ENCODE measurements at places on chromosomes 16 and 17.

GRCh38 chr17:416293-417206 lies 63.9 kb upstream of the RPH3AL start:
- no peak for DNase-seq

DNA sequence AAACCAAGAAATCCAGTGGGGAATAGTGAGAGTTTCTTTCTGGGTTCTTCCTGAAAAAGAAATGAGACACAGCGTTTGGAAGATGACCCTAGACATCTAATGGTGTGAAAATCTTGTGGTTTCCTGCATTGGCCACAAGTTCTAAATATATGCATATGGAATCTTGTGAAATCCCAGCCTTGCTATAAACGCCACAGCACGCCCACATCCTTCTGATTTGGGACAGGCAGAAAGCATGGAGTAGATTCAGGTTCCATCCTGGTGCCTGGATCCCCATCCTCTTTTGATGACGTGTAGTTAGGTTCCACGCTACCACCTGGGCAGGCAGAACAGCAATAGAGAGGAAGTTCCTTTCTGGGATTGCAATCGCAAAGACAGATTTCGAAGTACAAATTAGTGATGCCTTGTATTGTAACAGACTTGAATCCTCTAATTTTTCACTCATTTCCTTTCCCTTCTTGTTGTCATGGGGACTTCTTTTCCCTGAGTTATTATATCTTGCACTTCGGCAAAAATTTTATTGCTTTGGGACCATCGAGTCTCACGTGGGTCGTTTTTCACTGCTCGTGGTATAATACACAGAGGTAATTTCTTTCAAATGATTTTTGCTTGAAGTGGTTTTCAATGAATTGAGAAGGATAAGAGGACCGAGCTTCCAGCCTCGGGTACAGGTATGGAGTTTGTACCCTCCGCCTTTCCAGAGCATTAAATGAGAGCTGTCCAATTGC lies 37.6 kb downstream of the HS3ST4 start:
- DNase-seq = no peak

- DNase-seq = no peak
Measured at GRCh38 chr17:51643702-51644490, 383.6 kb downstream of the UTP18 start.

DNA sequence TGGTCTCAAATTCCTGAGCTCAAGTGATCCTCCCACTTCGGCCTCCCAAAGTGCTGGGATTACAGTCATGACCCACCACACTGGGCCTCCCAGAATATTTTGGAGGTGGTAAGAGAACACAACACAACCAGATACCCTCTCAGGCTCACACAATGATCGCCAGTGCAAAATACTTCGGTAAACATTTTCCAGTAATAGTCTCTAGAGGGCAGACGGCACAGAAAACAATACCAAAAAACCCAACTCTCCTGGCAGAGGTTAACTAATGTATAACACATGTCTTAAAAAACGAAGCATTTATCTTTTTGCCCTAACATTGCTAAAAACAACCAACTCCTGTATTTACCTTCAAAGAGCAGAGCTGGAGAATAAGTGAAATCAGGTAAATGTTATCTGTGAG lies 10.5 kb downstream of the NUFIP2 start:
- DNase-seq = no peak

GRCh38 chr17:57668332-57668731 lies 76.8 kb downstream of the CCDC182 start:
- DNase-seq = no peak

- no peak for DNase-seq
Measured at GRCh38 chr16:14955546-14956231, 18.4 kb downstream of the NPIPA1 start.

DNA sequence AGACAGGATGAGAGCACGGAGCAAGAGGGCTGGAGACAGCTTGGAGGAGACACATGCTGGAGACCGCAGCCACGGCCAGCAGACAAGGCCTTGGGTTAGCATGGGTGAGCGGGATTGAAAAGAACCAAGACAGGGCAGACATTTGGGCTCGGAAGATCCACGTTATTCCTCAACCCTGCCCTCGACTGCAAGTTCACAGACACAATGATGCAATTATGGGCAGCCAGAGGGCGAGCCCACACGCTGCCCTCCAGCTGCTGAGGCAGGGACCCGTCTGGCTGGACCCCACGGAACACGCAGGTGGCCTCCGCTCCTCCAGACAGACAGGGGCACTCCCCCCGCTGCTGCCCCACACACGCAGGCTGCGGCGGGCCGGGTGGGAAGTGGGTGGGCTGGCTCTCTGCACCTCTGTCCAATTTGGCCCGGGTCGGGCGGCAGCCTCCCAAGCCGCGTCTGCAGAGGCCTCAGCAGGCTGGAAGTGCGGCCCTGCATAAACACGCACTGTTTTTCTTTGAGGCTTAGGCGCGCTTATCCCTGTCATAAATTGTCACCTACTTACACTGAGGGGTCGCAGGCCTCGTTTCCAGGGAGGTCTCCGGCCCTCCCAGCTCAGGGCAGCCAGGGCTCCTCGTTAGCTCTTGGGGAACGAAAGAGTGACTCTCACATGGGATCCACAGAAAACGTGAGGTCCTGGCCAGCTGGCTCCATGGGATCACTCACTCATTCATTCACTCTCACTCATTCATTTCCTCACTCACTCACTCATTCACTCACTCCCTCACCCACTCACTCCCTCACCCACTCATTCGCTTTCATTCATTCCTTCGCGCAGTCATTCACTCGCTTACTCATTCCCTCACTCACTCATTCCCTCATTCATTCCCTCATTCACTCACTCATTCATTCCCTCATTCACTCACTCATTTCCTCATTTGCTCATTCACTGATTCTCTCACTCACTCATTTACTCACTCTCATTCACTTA lies 303.9 kb downstream of the C16orf95 start:
- no peak for DNase-seq

GRCh38 chr16:50499254-50499653 lies 48.9 kb upstream of the NKD1 start:
- DNase-seq = no peak

GRCh38 chr17:676965-677364 lies 37.7 kb downstream of the VPS53 start:
- no peak for DNase-seq

DNA sequence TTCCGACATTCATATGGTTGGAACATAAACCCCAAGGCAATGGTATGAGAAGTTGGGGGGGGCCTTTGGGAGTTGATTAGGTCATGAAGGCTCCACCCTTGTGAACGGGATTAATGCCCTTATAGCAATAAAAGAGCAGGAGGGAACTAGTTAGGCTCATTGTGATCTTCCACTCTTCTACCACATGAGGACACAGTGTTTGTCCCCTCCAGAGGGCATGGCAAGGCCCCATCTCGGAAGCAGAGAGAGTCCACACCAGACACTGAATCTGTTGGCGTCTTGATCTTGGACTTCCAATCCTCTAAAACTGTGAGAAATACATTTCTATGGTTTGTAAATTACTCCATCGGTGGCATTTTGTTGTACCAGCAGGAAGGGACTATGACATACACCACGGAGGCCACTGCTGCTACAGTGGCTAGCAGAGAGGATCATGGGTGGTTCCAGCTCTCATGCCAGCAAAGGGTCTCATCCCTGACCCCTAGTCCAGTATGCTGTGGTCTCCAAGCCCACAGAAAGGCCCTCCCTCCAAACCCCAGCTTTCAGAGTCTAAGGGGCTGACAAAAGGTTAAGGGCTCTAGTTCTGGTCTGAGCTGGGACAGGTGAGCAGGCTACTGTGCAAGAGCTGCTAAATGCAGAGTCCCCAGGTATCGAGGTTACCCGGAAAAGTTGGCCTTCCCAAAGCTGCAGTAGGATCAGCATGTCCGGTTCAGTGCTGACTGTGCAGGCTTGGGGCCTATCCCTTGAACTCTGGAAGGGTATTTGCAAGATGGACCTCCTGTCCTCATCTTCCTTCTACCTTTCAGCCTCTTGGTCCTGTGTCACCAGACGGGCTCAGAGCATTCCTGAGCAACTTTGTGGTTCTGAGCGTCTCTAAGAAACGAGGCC lies 12.2 kb downstream of the CCR7 start:
- no peak for DNase-seq

- no peak for DNase-seq
Measured at GRCh38 chr16:22052980-22053379, 39.4 kb upstream of the VWA3A start.

DNA sequence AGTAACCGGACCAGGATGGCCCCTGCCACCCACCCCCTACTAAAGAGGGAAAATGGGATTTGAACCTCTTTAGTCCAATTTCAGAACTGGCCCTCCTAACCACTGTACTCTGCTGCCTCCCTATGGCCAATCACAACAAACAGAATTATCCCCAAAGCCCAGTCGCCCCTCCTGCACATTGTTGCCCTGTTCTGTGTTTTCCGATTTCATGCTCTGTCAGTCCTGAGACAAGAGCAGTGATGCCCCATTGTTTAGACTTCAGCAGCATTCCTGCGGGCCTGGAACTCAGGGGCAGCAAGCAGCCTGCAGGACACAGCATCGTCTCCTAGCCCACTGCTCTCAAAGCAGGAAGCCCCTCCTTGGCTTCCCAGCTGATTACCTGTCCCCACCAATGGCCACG lies 20.5 kb upstream of the KLHL11 start:
- peak; percentile 36 for DNase-seq

GRCh38 chr17:68198931-68199836 lies 48.7 kb upstream of the AMZ2 start:
- DNase-seq = no peak

GRCh38 chr17:76671912-76672262 lies 28.3 kb upstream of the ST6GALNAC1 start:
- DNase-seq = no peak

DNA sequence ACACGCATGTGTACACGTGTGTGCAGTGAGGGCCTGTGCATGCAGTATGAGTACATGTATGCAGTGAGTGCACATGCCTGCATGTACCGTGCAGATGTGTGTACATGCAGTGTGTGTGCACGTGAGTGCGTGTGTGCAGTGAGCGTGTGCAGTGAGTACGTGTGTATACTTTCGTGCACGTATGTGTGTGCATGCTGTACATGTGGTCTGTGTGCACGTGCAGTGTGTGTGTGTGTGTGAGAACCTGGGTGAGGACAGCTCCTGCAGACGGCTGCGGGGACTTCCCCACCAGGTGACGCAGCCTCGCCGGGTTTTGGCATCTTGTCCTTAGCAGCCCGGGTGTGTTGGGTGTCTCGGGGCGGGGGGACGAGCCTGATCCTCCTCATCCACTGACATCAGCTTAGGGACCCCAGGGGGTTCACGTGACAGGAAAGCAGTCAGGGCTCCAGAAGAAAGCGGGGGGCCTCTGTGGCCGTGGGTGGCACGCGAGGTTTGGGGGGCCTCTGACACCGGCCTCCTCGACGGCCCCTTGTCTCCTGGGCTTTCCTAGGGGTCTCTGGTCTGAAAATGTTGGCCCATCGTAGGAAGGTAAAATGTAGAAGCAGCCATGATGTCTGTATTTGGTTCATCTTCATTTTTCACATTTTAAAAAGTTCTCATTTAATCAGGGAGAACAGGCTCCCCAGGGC lies 119.6 kb upstream of the ZNF750 start:
- no peak for DNase-seq

GRCh38 chr17:41329279-41329948 lies 13.9 kb upstream of the KRTAP17-1 start:
- peak; percentile 59 for DNase-seq

DNA sequence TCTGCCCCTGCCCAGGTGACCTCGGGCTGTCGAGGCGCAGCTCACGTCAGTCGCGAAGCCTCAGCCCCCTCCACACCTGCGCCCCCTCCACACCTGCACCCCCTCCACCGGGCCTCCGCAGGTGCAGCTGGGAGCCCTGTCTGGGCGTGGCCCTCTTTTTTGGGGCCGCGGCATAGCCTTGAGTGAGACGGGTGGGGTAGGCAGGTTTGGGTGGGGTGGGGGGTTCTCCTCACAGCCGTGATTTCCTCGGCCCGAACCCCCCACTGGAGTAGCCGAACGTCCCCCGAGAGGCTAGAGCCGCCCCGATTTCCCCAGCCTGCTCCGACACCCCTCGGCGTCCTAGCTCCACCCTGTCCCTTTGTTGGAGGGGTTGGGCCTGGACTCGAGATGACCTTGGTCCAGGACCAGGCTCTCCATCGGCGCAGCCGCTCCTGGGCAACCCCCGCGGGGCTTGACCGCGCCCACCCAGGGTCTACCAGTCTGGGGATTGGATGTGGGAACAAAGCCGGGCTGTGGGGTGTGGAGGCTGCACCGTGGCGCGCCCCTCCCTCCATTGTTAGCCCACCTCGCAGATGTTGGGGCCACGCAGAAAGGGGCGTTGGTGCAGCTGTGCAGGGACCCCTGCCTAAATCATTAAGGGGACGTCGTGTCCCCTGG lies 626 bp downstream of the TUBB3 start:
- peak; percentile 64 for DNase-seq

DNA sequence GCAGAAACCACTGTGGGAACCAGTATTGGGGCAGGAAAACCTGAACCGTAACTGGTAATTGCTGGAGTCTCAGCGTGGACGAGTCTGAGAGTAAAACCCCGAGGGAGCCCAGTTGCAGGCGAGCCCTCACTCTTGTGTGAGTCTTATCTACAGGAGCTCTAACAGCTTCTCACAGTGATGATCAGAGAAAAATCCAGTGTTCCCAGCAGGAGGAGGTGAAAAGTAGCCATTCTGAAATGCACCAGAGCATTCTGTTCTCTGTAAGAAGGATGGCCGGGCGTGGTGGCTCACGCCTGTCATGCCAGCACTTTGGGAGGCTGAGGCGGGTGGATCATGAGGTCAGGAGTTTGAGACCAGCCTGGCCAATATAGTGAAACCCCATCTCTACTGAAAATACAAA lies 161.2 kb downstream of the COPRS start:
- DNase-seq = no peak

DNA sequence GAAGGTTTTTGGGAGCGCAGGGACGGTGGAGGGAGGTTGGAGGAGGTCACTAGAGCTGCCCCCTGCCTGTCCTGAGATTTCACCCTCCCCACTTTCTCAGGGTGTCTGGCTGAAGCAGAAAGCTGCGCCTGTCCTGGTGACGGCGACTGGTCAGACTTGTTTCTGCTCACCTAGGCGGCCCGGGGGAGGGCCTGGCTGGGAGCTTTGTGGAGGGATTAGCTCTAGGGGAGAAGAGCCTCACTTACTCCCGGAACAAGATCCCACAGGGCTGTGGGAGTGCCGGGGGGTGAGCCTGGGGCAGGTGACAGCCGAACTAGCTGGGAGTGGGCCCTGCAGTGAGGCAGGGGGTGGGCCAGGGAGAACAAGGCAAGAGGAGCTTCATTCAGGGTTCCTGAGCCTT lies 11.5 kb downstream of the NHERF1 start:
- no peak for DNase-seq

GRCh38 chr16:81445143-81445961 lies 744 bp downstream of the CMIP start:
- DNase-seq = no peak

GRCh38 chr16:82236875-82237274 lies 66.9 kb upstream of the MPHOSPH6 start:
- DNase-seq = no peak
